ENCODE measurements at places on chromosomes 3 and 15.

GRCh38 chr15:40028193-40028592 lies 10.8 kb downstream of the SRP14 start:
- no peak for DNase-seq

- no peak for DNase-seq
These were observed 2.8 kb upstream of the THSD4 start for GRCh38 chr15:71112429-71112828.

GRCh38 chr15:78422571-78423340 lies 15.3 kb upstream of the IREB2 start:
- DNase-seq = peak; percentile 63

- no peak for DNase-seq
These were observed 104.5 kb downstream of the VGLL4 start for GRCh38 chr3:11539218-11539617.

- no peak for DNase-seq
These were observed 144.6 kb upstream of the ZPLD1 start for GRCh38 chr3:102290241-102290640.

- no peak for DNase-seq
These were observed 72.5 kb upstream of the HERC1 start for GRCh38 chr15:63906266-63906584.

DNA sequence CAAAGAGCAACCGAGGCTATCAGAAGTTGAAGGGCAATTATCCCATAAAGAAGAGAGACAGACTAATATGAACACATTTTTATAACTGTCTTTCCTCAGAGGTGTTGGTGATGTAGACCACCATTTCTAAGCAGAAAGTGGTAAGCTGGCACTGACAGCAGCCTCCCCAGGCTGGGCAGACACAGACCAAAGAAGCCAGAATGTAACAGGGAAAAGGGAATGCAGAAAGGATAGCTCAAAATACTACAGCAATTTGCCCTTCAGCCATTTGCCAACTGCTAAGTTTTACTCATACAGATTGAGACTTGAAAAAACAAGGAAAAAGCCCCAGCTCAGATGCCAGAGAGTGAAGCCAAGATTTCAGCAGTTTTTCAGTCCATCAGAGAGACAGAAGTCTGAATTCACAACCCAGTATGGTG lies 73.5 kb upstream of the ABI3BP start:
- no peak for DNase-seq

DNA sequence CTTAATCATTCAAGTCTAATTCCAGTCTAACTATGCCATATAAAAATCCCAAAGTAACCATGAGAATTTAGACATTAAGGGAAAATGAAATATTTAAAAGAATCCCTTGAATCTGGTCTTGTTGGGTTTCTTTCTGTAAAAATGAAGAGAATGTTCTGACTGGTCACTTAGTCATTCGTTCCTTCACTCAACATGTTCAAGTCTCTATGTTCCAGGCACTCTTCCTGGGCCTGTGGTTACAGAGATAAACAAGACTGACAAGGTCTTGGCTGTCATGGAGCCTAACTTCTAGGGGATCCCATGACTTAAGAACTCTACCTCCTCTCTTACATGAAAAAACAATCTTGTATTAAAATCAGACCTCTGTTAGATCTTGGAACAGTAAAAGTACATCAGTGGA lies 638.6 kb upstream of the TBL1XR1 start:
- no peak for DNase-seq

- peak; percentile 39 for DNase-seq
These were observed 520.6 kb downstream of the MFSD1 start for GRCh38 chr3:159322322-159322939.

DNA sequence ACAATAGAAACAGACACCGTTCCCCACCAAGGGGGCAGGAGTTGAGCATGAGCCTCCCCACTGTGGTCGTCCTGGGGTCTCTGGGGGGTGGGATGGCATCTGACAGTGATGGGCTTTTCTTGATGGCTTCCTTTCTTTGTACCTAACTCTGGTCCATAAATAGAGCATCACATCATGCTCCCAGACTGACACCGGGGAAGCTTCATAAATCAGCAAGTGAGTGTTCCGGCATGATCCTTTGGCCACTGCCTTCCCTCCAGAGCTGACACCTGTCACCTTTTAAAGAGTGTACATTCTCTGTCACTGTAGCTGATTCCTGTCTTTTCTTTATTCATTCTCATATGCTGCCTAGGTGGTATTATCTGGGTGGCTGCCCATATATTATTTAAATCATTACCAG lies 129.9 kb downstream of the ROBO2 start:
- DNase-seq = no peak

GRCh38 chr15:68933001-68933400 lies 2.7 kb downstream of the SPESP1 start:
- no peak for DNase-seq

- no peak for DNase-seq
These were observed 10.6 kb downstream of the XXYLT1 start for GRCh38 chr3:195260280-195260905.

DNA sequence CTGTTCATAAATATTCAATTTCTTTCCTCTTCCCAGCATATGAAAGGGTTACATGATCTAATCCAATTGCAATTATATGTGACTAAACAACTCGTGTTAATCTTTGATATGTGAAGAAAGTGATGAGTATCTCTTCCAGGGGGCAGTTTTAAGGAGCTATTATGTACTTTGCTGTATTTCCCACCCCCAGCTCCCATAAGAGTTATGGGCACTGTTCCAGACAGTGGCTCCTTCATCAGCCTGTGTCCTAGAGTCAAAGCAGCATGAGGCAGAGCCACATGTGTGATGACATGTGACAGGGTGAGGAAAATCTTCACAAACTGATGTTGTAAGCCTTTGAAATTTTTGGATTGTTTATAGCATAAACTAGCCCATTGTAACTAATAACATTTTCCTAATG lies 315.4 kb downstream of the DIPK2A start:
- no peak for DNase-seq

GRCh38 chr3:134144694-134145093 lies 106.0 kb downstream of the RYK start:
- no peak for DNase-seq

DNA sequence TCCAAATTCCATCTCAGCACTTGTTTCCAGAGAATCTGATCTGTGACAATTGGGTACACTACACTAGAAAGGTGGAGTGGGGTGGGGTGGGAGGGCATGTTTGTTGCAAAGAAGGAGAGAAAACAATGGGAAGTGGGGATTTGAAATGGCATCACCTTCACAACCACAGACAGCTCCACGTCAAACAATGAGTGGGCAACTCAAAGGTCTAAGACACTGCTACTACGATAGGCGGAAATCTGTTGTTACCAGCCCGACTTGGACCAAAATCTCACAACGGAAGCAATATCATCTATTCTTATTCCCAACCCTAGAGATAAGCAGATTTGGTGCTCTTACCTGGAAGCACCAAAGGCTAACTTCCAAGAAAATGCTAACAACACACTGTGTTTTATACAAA lies 3.3 kb downstream of the CYP19A1 start:
- no peak for DNase-seq

Data from NT2/D1 (cell line).